ENCODE measurements at places on chromosomes 1 and 21. TPM values are rescaled to one million over a fixed set of nuclear protein-coding genes. Genes with fewer than 3 reads are reported as not detected.

DNA sequence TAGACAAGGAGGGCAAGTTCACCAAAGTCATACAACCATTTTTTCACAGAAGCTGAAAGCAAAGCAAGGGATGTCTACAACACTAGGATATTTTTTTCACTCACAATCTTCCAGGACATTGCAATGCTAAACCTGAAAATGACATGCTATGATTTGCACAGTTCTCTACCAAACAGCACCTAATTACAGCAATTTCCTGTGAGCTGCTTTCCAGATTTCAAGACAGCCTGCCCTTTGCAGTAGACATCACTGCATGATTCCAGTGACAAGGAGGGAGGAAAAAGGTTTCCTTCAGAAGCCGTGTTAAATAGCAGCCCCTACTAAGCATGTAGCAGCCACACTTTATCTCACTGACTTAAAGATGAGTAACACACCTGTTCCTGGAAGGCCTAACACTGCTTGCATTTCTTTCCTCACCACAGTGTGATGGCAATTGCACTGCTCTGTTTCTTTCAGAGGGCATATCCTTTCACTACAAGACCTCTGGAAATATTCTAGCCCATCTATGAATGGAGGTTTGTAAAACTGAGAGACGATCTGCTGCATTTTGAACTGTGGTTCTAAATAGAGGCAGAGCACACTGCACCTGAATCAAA lies 97.1 kb downstream of the DUSP10 start:
- DNase-seq, result no peak

GRCh38 chr21:43696214-43696613 lies 22.7 kb upstream of the PDXK start:
- DNase-seq, result no peak

DNA sequence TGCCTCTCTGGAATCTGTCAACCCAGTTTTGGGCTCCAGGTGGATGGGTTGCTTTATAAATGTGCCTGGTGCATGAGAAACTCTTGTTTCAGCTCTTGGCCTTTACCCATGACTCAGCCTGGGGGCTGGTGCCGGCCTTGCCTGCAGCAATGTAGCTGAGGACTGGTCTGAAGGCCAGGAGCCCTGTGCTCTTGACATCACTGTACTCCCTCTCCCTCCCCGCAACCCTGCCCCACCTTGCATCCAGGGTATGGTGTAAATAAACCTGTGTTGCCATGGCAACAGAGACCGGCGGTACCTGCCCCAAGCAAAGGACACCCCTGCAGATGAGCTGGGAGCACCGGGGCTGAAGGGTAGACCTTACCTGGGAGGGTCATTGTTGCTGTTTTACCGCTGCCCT lies 13.3 kb downstream of the FAM151A start:
- no peak for DNase-seq

GRCh38 chr1:32744071-32744425 lies 41.5 kb upstream of the SYNC start:
- DNase-seq, result no peak

DNA sequence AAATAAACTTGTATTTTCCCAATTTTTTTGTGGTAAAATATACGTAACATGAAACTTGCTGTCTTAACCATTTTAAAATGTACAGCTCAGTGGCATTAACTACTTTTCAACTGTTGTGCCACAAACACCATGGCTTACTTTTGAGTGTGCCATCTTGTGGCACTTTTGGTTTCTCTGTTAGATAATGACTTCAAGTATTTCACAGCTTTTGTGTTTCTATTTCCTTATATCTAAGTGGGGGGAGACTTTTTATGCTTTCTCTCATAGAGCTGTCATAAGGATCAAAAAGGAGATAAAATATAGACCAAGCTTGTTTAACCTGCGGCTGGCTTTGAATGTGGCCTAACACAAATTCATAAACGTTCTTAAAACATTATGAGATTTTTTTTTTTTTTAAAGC lies 44.3 kb downstream of the CDC14A start:
- DNase-seq, result no peak

DNA sequence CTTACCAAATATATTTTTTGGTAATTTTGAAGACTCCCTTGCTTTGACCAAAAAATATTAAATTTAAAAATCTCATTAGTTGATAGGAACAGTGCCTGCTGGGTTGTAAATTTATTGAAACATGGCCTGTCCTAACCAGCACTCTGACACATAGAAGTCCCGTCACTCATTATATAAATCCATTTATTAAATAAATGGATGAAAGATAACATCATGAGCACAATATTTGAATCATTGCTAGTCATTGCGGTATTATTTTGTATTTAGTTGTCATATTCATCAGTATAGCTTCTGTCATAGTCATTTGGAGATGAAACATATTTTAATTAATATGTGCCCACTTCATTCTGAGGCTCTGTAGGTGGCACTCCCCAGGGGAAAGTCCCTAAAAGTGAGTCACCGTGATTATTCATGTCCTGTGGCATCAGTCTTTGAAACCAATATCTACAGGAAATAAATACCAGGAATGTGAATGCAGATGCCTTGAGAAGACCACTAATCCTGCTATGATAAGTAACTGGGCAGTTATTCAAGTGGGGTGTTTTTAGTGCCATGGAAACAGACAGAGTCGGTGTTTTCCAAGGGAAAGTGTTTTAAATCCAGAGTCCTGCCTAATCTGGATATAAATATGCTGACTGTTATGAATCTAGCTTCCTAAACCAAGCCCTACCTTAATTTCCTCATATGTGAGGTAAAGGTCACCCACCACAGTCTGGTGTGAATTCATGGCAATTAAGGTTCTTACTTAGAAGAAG lies 302.0 kb downstream of the DUSP10 start:
- peak; percentile 100 for DNase-seq

- no peak for DNase-seq
Measured at GRCh38 chr1:241225741-241226140, 131.3 kb downstream of the RGS7 start.

- no peak for DNase-seq
Measured at GRCh38 chr21:45997495-45998275, 16.1 kb downstream of the COL6A1 start.

DNA sequence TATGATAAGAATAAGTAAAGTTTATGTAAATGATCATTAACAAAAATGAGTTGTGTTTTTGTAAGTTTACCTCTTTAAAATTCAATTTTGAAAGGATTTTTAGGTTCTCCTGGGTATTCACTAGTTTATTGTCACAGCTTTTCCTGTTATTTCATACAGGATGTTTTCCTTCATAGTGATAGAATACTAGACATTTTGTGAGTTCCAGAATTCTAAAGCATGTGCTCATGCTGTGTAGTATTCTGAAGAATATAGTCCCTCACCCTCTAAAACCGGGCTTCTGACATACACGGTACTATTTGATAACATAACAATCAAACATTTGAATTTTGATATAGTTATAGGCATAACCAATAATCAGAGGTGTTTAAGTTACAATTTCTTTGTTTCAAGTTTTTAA lies 10.7 kb downstream of the LRRC8C start:
- no peak for DNase-seq

- no peak for DNase-seq
Measured at GRCh38 chr21:35386491-35387079, 337.5 kb upstream of the RUNX1 start.

DNA sequence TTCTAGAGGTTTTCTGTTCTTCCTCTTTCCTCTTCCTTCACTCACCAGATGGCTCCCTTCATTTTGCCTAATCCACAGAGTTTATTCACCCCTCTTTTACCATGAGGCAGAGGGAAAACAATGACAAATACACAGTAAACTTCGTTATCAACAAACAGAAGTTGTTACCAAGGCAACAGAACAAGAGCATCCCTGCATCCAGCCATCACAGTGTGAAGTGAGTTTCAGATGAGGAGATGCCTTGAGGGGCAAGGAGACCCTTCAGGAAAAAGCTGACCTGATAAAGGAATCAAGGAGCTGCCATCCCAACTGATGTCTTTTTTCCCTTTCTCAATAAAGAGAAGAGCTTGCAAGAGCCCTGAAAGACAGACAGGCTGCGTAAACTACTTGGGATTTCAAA lies 195.3 kb downstream of the BRINP2 start:
- DNase-seq, result no peak

DNA sequence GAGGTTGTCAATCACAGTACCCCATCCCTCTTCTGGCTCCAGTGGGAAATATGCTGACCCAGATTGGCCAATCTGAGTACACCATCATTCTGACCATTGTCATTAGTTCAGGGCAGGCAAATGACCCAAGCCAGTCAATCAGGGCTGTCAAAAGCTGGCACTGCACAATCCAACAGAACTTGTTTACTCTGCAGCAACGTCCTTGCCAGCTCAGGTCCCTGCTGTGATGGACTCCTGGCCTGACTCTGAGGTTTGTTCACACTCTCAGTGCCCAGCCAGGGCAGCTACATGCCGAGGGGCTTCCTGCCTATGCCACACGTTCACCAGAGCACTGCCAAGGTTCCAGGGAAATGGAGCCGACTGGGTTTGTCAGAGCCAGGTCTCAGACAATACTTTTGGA lies 14.7 kb upstream of the OVAAL start:
- no peak for DNase-seq

- peak; percentile 9 for DNase-seq
Measured at GRCh38 chr1:196608390-196609369, at the start of gene KCNT2. Gene KCNT2 (minus strand): TSS chr1:196608440. CDS start chr1:196608309, 131 bp downstream.

- DNase-seq, result no peak
Measured at GRCh38 chr1:173570370-173571007, 32.4 kb downstream of the SLC9C2 start.

DNA sequence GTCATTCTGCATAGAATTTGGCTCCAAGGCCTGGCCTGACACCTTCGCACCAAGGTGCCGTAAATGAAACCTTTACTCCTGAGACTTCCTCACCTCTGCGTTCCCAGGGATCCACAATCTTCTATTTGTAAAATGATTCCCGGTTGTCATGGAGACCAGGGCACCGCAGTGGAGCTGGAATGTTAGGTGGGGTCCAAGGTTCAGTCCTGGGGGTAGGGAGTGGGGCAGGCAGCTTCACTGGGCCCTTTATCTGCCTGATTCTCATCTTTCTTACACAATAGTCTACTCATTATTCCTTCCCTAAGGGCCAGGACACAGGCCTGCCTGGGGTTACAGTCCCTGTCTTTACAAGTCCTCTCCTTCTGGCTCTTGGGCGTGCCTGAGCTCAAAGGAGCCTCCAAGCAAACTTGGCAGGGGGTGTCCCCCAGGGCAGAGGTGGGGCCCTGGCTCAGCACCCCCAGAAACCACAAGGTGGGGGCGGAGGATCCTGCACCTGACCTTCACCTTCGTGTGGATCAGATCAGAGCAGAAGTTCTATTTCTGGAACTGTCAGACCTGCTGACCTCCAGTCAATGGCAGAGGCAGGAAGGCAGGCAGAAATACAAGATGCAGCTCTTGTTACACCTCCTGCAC lies 51.1 kb downstream of the RIPK4 start:
- DNase-seq, result peak; percentile 77

- no peak for DNase-seq
Measured at GRCh38 chr1:209756615-209757445, 977 bp downstream of the TRAF3IP3 start.

- peak; percentile 80 for DNase-seq
Measured at GRCh38 chr1:203153989-203154821, 21.4 kb downstream of the MYBPH start.

GRCh38 chr1:182391028-182391361 lies 595 bp downstream of the GLUL start:
- DNase-seq, result no peak

The ERICH3 gene
- not detected for total RNA-seq

The RGSL1 gene
- not detected for total RNA-seq

The SPATA45 gene
- not detected for total RNA-seq

The BRDT gene
- not detected for total RNA-seq

The OR2T33 gene
- total RNA-seq, result not detected

The CIART gene
- 6.4 TPM for total RNA-seq

The AGMAT gene
- total RNA-seq, result 1.6 TPM

The PCAT6 gene
- total RNA-seq, result 0.51 TPM

The PGLYRP4 gene
- total RNA-seq, result 2.0 TPM

The PRDM15 gene
- total RNA-seq, result 6.1 TPM

The TAS1R3 gene
- 0.26 TPM for total RNA-seq

The MYBPH gene
- not detected for total RNA-seq

The ARID4B gene
- 11.8 TPM for total RNA-seq

All from bronchial epithelial cell (primary cell).